NCI-H446 treated with DMSO at 0.1 percent for 48 hours (cell line): ENCODE measurements at places on chromosomes 13 and 19.

DNA sequence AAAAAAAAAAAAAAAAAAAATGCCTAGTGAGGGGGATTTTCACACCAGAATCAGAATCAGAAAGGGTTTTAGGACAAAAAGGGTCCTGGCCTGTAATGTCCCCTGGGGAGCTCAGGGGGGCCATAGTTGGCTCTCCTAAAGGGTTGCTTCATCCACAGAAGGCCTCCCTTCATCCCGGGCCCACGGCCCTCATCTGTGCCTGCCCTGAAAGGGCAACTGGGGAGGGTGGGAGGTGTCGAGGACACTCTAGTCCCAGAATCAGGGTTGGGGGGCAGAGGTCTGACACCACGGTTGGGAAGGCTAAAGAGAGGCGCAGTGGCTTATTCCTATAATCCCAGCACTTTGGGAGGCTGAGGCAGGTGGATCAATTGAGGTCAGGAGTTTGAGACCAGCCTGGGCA, 22.5 kb upstream of the ZNRF4 start:
- no peak for DNase-seq

DNA sequence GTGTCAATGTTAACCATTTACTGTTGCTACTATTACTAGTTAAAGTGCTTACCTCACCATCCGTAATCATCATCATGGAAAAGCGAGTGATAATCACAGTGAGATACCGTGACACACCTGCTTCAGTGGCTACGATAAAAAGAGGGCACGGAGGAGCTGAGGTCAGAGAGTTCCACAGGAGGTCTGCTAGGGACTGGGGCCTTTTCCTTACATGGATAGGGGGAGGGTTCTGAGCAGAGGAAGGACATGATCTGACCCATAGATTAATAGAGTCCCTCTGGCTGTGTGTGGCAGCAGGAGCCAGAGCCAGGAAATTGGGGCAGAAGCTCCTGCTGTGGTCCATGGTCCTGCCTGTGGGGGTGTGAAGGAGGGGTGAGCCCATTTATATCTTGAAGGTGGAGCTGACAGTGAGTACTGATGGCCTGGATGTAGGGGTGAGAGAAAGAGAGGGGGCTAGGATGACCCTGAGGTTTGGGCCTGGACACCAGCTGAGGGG, 136.7 kb downstream of the SIPA1L3 start:
- DNase-seq, result no peak

DNA sequence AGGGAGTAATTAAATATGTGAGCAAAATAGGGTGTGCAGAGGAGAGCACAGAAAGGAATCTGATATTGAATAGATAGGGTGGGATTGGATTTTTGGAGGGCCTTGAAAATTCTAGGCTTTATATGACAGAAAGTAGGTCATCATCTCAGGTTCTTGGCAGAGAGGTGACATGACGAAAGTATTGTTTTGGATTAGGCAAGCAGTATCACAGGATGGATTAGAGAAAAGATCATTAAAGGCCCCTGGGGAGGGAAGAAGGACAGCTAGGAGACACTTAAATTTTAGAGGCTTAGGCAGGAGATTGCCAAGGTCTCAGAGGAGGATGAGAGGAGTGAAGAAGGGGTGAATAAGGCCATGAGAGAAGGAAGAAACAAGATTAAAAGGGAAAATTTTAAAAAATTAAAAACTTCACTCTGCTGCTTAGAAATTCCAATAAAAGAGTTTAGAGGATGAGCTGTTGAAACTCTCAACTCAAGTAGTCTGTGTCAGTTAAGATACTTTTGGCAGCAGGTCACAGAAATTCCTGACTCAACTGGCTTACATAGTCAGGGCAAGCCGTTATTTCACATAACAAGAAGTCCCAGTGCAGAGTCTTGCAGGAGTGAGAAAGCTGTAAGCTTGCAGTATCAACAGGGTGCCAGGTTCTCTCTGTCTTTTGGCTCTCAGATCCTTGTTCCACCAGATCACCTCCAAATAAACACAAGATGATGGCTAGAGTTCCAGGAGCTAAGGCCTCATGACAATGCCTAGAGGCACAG, 8.8 kb downstream of the GPC6 start:
- no peak for DNase-seq

DNA sequence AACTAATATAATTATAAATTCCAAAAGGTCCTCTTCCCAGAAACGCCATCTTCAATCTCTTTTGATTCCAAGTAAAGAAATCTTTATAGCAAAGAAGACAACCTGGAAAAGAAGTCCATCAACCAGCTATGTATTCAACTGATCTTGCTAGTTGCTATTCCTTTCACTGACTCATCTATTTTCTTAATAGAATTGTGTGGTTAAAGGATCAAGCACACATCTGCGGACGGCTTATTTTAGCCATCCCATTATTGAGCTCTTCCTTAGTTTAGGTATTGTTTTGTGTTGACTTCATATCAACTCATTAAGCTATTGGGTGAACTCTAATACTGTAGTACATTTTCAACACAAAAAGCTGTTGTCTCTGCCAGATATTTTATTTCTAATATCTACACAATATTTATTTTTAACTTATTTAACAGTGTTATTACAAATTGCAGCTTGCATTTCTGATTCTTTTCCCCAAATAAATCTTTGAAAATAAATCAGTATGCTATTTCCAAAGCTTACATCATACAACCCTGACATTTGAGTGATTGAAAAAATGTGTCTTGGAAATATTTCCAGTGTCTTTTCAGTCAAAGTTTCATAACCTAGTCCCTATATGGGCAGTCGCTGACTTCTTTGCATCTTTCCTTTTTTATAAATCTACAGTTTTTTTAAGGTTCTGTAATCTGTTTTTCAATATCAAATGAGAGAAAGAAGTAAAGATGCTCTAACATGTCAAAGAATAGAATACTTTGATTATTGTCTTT, 158.8 kb upstream of the SPRY2 start:
- no peak for DNase-seq

- DNase-seq, result no peak
Measured at GRCh38 chr19:44875666-44876451, 15.2 kb upstream of the TOMM40 start.

DNA sequence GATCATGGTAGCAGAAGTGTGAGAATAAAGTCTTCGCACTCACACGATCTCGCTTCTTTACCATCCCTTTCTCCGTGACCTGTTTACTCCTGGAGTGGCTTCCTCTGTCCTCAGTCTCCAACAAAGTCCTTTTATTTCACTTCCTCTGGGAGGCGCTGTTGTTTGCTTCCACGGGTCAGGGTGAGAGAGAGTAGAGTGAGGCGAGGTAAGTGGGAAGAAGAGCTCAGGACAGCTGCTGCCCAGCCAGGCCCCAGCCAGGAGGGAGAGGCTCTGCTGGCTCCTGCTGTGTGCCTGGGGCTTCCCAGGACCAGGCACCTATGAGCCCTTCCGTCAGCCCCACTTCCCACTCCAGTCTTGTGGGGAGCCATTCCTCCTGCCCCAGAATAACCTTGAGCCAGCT, 242.1 kb downstream of the FGF9 start:
- no peak for DNase-seq

GRCh38 chr13:112687836-112688559, 1.8 kb upstream of the ATP11A start:
- DNase-seq, result no peak

DNA sequence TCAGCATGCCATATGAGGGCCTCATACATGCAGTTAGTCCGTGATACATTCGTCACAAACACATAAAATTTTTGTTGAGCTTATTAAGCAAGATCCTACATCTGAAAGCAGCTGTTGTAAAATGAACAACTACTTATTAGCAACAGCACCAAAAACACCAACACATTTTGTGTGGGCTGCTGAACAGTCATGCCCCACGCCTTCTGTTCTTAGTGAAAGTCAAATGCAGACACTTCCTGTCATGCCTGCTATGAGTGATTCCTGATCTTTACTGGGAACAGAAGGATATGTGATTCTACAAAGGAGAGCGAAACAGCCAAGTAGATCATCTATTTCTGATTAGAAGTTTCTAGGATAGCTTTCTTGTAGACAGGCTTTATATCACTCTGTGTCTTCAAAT, 4.2 kb upstream of the B3GLCT start:
- no peak for DNase-seq

DNA sequence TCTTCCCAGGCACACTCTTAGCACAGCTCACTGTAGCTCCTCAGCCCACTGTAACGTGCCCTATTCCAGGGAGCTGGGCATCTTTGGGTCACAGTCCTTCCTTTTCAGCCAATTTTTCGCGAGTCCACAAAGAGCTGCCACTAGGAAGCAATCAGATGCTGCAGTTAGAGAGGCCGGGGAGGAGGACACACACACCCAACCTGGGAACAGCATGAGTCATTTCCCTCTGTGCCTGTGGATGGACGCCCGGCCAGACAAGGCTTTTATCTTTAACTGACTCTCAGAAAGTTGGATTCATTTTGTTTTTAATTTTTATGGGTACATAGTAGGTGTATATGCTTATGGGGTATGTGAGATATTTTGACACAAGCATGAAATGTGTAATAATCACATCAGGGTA, 918.6 kb downstream of the UQCRFS1 start:
- DNase-seq, result no peak

DNA sequence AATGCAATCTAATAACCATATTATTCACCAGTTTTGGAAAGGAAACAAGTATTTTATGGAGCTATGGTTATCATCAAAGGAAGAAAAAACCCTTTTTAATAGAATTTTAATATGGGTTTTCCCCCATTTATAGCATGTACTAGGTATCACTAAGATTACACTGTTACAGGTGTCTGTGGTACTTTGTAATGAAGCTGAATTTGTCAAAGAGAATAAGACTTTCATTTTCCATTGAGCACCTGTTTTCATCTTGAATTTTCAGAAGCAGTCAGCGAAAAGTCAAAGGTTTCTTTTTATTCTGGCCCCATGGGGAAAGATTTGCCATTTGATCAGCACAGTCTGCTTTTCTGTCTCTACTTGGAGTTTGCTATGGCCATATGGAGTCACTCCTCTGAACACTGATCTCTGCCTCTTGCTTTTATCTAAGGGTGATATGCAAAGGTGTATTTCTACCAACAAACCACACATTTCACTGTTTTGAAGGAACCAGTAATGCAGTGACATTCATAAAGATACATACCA, 590.0 kb downstream of the DCT start:
- DNase-seq, result no peak

GRCh38 chr19:30310602-30311263, 61.5 kb upstream of the ZNF536 start:
- DNase-seq, result no peak

GRCh38 chr13:79382545-79383275, 23.3 kb downstream of the RBM26 start:
- DNase-seq, result no peak

- DNase-seq, result no peak
Measured at GRCh38 chr13:102355251-102355650, 46.6 kb downstream of the FGF14 start.

- no peak for DNase-seq
Measured at GRCh38 chr19:10874024-10874423, 2.7 kb downstream of the CARM1 start.

DNA sequence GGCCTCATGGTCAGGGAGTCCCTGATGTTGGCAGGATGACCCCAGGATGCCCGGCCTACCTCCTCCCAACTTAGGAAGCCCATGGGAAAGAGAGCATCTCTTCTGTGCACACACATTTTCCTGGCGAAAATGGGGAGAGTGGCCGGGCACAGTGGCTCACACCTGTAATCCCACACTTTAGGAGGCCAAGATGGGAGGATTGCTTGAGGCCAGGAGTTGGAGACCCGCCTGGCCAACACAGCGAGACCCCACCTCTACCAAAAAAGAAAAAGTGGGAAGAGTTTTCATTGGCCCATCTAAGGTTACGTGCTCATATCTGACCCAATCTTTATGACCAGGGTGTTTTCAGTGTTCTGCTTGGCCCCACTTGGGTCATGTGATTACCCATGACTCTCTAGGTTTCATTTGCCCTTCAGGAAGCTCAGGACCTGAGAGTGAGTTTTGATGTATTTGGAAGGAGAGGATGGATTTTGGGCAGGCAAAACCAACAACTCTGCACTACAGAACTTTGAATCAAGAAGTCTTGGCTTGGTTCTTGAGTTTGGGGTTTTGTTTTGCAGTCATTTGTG, 33.6 kb upstream of the SHKBP1 start:
- no peak for DNase-seq

DNA sequence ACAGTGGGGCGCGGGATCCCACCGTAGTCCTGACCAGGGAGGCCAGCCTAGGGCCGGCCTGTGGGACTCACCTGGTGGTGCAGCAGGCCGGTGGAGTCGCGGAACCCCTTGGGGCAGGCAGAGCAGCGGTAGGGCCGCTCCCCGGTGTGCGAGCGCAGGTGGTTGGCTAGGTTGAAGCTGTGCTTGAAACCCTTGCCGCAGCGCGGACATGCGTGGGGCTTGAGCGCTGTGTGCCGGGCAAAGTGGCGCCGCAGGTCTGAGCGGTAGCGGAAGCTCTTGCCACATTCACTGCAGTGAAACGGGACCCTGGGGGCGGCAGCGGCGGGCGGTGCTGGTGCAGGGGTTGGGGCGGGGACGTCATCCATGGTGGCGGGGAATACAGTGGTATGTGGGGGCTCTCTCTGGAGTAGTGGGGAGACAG, 1.8 kb downstream of the FIZ1 start:
- DNase-seq, result no peak

GRCh38 chr13:32811297-32811800, 204.9 kb upstream of the KL start:
- DNase-seq, result no peak

DNA sequence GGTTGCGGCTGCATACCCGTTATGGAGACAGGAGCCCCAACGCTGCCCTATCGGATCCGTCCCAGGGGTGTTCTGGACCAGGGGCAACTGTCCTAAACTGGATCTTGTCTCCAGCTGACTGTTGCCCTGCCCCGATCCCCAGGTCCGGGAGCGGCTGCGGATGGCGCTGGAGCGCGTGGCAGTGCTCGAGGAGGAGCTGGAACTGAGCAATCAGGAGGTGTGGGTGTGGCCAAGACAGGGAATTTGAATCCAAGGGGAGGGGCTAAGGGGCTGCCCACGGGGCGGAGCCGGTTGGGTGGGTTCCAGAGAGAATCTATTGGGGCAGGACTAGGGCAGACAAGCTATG, 9.9 kb downstream of the PPFIA3 start:
- DNase-seq, result no peak
